ENCODE measurements at places on chromosomes 1 and 21. TPM values are rescaled to one million over a fixed set of nuclear protein-coding genes. Genes with fewer than 3 reads are reported as not detected.

DNA sequence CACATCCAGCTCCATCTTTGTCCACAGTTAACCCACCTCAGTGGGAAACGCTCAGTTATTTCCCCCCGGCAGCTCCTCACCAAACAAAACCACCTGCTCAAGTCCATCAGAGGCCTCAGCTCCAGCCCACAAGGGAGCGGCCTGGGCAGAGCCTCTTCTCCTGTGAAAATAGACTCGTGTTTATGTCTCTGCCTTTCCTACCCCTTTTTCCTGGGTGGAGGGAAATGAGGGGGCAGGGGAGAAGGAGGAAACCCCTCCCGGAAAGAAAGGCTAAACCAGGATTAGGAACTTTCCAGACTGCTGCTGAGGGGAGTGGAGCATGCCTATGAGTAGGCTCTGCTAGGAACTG, 81.6 kb downstream of the PAX7 start:
- DNase-seq = no peak

C1orf167 gene
- not detected for total RNA-seq

PSMB2 gene
- 87.0 TPM for total RNA-seq

- no peak for DNase-seq
Measured at GRCh38 chr1:14254251-14254650, 344.2 kb upstream of the KAZN start.

ETV3L gene
- not detected for total RNA-seq

DNA sequence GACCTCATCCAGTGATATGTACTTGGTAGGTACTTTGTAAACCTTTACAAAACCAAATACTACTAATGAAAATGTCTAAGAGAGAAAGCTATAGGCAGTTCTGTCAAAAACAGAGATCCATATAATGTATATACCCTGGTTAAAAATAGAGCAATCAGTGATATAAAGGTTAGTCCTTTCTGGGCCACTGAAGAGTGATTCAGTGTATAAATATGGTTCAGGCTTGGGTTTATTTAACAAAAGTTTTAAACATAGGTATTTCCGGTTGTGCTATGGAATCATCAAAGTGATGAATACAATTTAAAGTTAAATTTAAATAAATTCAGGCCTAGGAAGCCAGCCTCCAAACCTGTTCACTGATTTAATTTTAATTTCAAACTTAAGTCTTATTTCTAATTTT, 108.4 kb upstream of the DMRTA2 start:
- no peak for DNase-seq

DNA sequence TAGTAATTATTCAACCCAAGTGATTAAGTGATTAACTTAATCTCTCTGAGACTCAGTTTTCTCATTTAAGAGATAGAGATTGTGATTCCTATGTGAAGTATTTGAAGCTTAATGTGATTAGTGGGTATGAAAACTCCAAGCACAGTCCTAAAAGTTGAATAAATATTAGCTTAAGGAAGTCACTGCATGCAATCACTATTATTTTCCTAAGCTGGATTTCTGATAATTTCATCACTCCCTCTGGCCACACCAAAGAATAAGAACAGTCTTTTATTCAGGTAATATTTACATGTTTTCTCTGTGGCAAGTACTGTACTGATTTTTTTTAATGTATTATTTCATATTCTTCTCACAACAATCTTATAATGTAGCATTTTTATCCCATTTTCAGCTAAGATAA, 31.1 kb downstream of the CD55 start:
- DNase-seq = no peak

TMEM51 gene
- total RNA-seq = 0.35 TPM

GBP3 gene
- total RNA-seq = 3.2 TPM

- DNase-seq = no peak
Measured at GRCh38 chr1:214205053-214205452, 75.9 kb upstream of the SMYD2 start.

All from activated naive CD4-positive, alpha-beta T cell treated with anti-CD3 and anti-CD28 coated beads, Interleukin-2, amount 50 U/mL, for 72 hours (primary cell).